ENCODE measurements at places on chromosomes 1 and 21. TPM values are rescaled to one million over a fixed set of nuclear protein-coding genes. Genes with fewer than 3 reads are reported as not detected.

OR2T35 gene
- not detected for total RNA-seq

GJA9 gene
- total RNA-seq: not detected

CACNA1E gene
- total RNA-seq: under 0.01 TPM

DNA sequence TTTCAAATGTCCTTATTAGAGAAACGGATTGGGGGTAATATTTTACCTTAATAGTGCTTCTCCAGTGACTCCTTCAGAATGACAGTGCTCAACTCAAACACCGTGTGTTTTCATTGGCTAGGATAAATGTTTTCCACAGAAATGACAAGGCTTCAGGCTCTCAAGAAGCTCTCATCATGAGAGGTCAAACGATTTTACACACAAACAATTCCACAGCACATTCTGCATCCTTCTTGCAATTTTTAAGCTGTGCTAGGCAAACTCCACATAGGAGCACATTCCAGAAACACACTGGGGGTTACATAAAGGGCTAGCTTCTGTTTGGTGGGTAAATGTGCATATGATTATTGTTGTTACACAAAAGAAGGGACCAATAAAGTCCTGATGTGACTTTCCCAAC lies 75.5 kb upstream of the IPO9 start:
- DNase-seq: no peak

- DNase-seq: no peak
Observed at GRCh38 chr1:236039740-236040685, 24.9 kb downstream of the NID1 start.

DNA sequence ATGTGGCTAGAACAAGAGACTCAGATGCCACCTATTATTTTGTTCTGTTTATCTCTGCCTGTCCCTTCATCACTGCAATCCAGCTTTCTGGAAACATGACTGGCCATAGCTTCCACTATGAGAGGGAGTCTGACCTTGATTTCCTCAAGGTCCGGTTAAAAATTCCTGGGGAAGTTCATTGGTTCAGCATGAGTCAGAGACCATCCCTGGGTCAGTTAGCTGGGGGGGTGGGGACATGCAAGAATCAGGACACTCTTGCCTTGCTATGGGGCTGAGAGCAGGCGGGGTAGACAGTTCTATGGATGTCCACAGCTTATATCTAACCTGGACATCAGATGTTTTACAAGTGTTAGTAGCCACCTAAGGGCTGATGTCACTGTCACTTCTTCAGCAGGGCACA lies 81.1 kb downstream of the TENT5C start:
- DNase-seq: no peak

DNA sequence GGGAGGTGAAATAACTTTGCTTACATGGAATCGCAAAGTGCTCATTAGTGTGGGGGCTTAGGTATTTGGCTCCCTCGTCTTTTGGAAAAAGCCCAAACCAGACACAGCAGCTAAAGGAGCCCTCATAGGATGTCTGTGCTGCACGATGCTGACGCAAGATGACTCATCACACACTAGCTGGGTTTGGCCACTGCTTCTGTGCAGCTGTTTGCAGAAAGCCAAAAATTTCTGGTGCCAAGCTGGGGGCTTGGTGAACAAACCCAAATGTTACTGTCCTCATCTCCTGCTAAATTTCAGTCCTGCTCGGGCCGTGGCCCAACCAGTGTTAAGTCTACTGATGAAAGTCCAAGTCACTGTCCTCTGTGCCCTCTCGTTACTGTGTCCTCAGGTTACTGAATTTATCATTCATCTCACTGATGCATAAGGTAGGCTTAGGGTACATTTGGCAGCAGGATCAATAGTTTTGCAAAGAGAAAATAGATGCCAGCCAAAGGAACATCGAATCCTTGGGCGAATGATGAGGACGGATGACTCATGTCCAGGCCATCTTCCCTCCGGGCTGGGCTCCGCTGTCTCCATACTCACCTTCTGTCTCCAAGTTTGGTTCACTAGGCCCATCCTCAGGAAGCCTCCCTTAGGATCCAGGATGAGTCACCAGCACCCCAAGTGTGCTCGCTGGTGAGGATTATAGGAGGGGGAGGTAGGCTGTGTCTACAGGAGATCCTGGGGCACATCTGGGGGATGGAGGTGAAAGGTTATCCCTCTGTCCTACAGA lies 177.7 kb downstream of the ADSS2 start:
- no peak for DNase-seq

Data from liver (tissue), 10 donors.